ENCODE measurements at places on chromosomes 3 and 15.

DNA sequence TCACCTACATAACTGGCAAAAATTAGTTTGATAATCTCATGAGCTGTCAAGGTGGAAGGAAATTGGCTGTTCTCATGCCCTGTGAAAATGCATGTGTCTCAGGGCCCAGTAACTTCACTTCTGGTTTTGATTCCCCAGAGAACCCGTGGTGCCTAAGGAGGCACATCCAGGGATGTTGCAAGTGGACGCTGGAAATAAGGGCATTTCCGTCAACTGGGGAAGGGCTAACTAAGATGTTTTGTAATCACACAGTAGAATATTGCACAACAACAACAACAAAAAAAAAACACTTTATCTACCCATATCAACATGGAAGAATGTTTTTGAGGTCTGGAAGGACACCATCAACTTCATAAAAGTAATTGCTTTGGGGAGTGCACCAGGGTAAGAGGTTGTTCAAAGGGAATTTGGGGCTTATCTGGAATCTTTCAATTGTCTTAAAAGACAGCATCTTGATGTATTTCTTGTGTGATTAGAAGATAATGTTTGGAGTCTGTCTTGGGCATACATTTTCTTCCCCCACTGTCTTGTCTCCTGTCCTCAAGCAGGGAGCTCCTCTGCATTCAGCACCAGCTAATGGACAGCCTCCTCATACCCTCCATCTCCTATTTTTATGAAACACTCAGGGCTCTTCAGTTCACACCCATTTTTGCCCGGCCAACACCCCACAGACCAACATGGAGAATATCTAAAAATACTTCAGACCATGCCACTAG lies 37.2 kb upstream of the PRR20G start:
- DNase-seq, result no peak

- DNase-seq, result no peak
These were observed 56.2 kb upstream of the AKAP13 start for GRCh38 chr15:85324202-85324601.

GRCh38 chr3:149575213-149575960 lies 82.4 kb downstream of the WWTR1 start:
- DNase-seq, result no peak

- DNase-seq, result no peak
These were observed 309.8 kb downstream of the VPS13C start for GRCh38 chr15:61750271-61751084.

GRCh38 chr3:13122081-13123012 lies 49.1 kb upstream of the IQSEC1 start:
- no peak for DNase-seq

DNA sequence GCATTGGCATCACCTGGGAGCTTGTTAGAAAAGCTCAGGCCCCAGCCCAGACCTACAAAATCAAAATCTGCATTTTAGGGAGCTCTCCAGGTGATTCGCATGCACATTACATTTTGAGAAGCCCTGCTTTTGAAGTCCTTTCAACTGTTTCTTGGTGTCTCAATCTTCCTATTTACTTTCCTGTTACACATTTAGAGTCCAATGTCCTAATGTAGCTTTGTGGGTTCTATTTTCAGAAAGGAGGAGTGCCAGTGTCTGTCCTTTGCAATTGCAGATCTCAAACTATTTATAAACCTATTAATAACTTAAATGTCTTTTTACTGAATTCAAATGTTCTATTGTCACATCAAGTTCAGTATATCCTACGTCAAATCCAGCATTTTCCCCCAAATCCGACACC lies 27.8 kb upstream of the MYRIP start:
- no peak for DNase-seq

DNA sequence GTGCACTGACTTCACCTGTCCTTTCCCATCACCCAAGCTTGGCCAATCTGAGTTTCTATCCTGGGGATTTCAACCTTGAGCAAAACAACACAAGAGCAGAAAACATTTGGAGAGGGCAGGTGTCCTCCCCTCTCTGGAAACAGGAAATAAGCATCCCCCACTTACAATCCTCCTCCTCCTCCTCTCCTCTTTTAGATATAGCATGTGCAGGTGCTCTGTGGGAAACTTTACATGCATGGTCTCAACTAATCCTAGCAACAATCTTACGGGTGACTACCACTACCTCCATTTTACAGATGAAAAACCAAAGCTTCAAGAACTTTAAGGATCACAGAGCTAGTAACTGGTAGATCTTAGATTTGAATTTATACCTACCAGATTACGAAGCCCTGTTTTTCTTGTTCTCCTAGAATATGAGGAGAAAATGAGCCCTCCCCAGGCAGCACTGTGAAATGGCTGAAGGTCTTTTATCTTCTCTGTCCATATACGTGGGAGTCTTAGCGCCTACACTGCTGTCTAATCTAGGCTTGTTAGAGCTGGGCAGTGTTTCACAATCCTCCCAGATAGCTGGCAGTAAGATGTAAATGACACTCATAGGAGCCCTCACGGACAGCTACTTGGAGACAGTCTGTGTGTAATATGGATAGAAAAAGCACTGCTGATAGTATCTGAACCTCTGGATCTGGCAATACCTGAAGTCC lies 301.2 kb upstream of the PROK2 start:
- no peak for DNase-seq

- peak; percentile 73 for DNase-seq
These were observed 10.4 kb downstream of the PLA2G4E start for GRCh38 chr15:42010434-42010833.

DNA sequence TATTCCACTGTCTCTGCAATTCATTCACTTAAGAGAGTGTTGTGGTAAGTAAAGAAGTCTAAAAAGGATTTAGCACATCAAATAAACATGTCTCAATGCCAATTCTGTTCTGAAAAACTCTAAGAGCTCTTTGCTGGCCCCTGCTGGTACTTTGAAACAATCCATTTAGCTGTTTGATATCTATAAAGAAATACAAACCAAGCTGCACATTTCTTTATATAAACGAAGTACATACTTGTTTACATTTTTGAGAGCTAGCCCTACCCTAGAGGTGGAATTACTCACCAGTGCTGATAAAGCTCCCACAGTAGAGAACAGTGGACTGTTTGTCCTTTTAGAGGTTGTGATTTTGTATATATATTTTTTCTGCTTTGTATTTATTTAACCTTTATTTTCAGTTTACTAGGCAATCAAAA lies 75.5 kb downstream of the NEDD4 start:
- peak; percentile 23 for DNase-seq

GRCh38 chr3:104796556-104796955 lies 570.2 kb upstream of the ALCAM start:
- DNase-seq, result no peak

GRCh38 chr3:47247131-47248064 lies 35.2 kb downstream of the KIF9 start:
- no peak for DNase-seq

DNA sequence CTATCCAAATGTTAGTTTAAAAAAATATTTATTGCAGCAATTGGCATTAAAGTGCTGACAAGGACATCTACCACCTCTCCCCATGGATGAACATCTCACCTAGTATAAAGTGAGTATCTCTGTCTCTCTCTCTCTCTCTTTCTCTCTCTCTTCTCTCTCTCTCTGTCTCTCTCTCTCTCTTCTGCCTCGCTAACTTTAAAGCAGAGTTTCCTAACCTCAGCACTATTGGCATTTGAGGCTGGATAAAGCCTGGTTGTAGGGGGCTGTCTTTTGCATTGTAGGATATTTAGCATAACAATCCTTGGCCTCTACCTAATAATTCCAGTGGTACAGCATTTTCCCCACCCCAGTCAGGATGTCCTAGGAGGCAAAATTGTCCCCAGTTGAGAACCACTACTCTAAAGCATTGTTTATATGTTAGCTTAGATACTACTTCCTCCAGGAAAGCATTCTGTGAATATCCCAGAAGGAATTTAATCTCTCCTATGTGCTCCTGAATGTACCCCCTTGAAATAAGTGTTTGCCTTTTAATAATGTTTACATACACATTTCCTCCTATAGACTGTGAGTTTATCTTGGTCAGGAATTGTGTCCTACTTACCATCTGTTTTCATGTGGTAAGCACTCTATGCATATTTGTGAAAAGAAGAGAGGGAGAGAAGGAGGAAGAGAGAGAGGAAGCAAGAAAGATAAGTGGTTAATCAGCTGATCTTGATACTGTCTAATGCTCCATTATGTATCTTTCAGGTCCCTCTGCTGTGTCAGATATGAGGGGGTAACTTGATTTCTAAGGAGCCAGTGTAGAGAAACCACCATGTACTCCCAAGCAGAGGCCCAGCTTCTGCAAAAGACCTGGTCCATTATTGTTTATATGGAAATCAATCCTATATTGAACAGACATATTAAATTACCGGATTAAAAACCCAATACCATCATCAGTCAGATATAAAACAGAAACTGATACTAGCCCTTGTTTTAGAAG lies 346.6 kb downstream of the RBMS3 start:
- no peak for DNase-seq

DNA sequence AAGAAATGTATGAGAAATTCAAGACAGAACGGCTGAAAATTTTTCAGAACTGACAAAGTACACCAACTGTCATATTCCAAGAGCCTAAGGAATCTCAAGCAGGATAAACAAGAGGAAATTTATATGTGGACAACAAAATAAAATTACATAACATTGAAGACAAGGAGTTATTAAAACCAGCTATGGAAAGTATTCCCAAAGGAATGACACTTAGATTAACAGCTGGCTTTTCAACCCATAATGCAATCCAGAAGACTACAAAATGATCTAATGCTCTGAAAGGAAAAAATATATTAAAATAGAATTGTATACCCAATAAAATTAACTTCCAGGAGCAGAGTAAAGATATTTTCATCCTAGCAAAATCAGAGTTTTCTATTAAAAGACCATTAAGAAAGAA lies 132.2 kb upstream of the BNIP2 start:
- DNase-seq, result no peak

DNA sequence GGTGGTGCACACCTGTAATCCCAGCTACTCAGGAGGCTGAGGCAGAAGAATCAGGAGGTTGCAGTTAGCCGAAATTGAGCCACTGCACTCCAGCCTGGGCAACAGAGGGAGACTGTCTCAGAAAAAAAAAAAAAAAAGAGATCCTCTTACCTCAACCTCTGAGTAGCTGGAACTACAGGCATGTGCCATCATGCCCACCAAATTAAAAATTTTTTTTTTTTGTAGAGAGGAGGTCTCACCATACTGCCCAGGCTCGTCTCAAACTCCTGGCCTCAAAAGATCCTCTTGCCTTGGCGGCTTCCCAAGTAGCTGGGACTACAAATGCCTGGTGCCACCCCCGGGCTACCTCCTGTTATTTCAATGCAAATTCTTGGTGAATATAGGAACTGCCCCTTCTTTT lies 1.5 kb downstream of the UMPS start:
- no peak for DNase-seq

DNA sequence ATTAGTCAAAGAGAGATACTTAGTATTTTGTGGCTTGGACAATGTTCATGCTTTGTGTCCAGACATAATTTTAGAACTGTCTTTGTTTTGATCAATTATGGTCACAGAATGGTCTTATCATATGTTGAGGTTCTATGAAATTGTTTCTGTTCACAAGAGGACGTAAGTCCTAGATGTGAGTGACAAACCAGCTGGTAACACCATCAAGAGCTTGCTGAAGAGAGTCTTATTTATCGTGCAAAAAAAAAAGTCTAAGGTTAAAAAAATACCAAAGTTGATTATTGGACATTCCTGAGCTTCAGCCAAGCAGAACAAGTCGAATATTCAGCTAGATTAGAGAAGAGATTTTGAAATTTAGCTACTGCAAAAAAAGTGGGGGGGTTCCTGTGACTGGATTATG lies 495.9 kb upstream of the NAALADL2 start:
- DNase-seq, result no peak

GRCh38 chr3:119238363-119238762 lies 2.3 kb downstream of the B4GALT4 start:
- DNase-seq, result no peak

DNA sequence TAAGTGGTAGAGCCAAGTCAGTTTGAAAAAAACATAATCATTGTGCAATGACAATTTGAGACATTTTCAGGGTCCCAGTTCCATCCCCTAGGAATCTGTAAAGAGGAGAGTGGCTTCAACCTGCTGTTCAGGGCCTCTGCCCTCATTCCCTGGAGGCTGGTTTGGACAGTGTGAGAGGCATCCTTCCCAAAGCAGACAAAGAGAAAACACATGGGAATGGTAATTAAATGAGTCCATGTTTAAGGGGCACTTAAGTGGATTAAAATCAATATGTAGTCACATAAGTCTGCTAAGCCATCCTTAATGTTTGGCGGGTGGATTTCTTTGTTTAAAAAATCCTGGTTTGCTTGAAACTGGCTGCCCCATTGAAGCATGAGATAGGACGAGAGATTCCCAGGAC lies 146.3 kb upstream of the CTDSPL start:
- no peak for DNase-seq

GRCh38 chr3:31377045-31377642 lies 155.6 kb upstream of the STT3B start:
- DNase-seq, result no peak

- DNase-seq, result no peak
These were observed 646.0 kb upstream of the CFAP20DC start for GRCh38 chr3:59695860-59696259.

DNA sequence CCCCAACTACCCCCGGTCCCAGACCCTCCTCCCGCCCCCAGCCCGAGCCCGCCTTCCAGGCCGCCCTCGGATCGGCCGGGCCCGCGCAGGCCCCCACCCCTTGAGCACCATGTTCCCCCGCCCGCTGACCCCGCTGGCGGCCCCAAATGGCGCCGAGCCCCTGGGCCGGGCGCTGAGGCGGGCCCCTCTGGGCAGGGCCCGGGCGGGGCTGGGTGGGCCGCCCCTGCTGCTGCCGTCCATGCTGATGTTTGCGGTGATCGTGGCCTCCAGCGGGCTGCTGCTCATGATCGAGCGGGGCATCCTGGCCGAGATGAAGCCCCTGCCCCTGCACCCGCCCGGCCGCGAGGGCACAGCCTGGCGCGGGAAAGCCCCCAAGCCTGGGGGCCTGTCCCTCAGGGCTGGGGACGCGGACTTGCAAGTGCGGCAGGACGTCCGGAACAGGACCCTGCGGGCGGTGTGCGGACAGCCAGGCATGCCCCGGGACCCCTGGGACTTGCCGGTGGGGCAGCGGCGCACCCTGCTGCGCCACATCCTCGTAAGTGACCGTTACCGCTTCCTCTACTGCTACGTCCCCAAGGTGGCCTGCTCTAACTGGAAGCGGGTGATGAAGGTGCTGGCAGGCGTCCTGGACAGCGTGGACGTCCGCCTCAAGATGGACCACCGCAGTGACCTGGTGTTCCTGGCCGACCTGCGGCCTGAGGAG lies 472 bp downstream of the CHST14 start:
- peak; percentile 71 for DNase-seq

GRCh38 chr15:61390138-61390537 lies 161.0 kb upstream of the RORA start:
- DNase-seq, result no peak

DNA sequence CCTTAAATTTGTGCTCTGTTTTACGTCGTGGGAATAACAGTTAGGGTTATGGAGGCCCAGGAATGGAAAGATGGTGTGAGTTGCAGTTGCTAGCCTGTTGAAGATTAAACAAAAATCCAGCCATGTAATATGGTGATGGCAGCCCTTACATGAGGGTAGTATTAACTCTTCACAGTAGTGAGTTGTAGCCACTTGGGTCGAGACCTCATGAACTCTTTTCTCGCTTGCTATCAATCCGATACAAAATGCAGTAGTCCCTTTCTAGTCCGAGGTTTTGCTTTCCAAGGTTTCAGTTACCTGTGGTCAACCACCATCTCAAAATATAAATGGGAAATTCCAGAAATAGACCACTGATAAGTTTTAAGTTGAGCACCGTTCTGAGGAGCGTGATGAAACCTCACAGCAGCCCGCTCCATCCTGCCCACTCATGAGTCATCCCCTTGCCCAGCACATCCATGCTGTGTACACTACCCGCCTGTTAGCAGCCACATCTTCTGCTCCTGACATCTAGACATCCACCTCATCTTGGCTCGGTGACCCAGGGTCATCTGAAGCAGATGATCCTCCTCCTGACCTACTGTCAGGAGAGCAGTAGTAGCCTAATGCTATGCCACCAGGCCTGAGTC lies 177.9 kb downstream of the CDIN1 start:
- no peak for DNase-seq
